Lung microvascular endothelial cell (primary cell): ENCODE measurements at places on chromosomes 13 and 19. TPM values are rescaled to one million over a fixed set of nuclear protein-coding genes. Genes with fewer than 3 reads are reported as not detected.
A peak's percentile ranks its signal among the peaks of the same experiment; 100 is the strongest.

GRCh38 chr13:23672616-23673015 is 102.4 kb downstream of the TNFRSF19 start:
- no peak for DNase-seq

GRCh38 chr19:43265664-43266025 is 3.7 kb downstream of the PSG9 start:
- DNase-seq: no peak

- no peak for DNase-seq
Measured at GRCh38 chr19:39112338-39112890, 13.2 kb upstream of the PAK4 start.

- no peak for DNase-seq
Measured at GRCh38 chr19:18435178-18435841, 2.6 kb downstream of the ISYNA1 start.

DNA sequence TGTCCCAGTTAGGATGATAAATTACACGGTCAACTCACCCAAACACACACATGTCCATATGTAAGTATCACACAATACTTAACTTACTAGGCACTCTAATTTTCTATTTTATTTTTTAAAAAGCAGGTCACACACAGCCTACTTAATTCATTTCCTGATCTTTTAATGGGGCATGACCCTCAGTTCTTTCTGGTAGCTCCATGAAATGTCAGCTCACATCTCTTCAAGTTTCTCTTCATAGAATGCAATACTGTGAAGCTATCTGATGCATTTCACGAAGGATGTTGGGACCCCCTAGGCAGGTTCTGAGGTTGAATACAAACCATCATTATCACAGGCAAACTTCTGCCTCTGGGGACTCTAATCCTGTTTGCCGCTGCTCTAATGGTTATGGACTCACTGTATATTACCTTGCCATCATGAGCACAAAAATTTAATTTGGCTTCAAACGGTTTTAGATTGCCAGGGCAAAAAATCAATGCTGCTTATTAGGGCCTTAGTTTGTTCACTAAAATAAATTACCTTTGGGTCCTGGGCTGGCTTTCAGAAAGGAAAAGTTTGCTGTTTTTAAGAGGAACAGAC is 16.1 kb upstream of the DHRS12 start:
- no peak for DNase-seq

DNA sequence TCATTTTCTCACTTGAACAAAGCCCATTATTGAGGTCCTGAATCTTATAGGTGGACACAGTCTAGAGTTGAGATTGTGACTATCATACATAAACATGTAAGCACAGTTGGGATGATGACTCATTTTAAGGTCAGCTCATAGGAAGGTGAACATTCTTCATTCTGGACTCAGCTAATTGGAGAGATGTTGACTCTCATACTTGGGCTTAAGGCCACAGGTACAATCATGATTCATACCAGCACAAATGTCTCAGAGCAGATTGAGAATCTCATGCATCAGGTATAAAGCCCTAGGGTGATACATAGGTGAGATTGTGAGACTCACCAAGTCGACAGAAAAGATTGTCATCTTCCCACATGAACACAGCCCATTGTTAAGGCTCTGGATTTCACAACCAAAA is 62.3 kb upstream of the ZNF724 start:
- DNase-seq: no peak

- no peak for DNase-seq
Measured at GRCh38 chr19:44010468-44010867, 7.7 kb downstream of the ZNF230 start.

DNA sequence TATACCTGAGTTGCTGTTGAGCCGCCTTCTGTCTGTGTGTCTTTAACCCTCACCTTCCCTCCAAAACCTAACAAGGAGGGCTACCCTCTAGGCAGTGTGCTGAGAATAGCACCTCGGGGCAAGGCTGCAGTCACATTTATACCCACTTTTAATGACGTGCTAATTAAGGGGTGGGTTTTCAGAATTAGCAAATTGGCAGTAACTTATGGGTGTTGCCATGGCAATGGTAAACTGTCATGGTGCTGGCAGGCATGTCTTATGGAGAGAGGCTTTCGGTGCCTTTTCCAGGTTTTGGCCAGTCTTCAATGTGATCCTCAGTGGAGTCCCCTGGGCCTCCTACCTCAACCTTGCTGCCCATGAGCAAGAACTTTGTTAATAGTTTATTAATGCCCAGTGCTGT is 1.2 kb upstream of the PNMA8A start:
- DNase-seq: no peak

DNA sequence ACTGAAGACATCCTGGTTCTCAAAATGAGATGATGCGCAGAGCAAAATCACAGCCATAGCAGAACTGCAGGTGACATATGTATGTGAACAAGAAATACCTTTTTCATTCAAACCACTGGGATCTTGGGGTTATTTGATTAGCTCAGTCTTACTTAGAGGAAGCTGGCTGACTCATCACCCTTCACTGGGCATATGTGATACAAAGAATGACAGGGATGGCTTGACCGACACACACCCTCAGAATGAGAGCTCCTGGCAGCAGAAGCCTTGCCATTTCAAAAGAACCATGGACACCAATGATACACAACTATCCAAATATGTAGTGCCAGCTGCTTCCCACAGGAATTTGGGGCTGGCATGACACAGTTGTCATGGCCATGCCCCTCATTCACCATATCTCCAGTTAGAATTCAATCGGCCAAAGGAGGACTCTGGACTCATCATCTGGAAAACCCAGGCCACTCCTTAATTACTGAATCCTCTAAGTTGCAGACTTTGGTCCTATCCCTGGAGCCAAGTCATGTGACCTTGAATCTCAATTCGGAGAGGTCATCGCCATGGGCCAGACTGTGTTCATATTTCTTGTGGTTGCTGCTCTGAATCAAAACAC is 115.8 kb downstream of the KATNAL1 start:
- no peak for DNase-seq

GRCh38 chr19:15169541-15170285 is 31.1 kb downstream of the NOTCH3 start:
- no peak for DNase-seq

DNA sequence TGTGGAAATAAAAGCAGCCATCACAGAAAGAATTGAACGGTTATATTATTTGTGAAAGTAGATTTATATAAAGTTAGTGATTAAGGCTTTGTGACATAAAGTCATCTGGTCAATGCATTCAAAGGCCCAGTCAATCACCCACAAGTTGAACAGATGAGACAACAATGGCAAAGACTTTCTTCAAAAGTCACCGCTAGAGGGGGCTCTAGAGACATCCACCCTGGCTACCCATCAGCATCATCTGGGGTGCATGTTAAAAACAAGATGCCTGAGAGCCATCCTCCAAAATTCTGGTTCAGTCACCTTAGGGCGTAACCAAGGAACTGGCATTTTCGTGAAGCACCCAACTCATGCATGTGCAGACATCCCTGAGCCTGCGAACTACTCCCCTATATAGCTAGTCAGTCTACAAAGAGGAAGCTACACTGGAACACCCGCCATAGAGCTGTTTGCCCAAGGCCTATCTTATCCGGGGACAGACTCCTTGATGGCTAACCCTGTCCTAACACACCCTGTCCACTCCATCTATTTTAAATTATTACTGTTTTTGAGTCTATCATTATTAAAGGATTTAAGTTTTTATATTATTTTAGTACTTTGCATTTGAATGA is 970.5 kb downstream of the UQCRFS1 start:
- peak; percentile 23 for DNase-seq

GRCh38 chr19:13669780-13670355 is 94.5 kb upstream of the MRI1 start:
- DNase-seq: no peak

GRCh38 chr13:46593398-46593797 is 40.4 kb downstream of the LRCH1 start:
- no peak for DNase-seq

- DNase-seq: peak; percentile 65
Measured at GRCh38 chr19:8578642-8579265, 1.5 kb upstream of the MYO1F start.

- no peak for DNase-seq
Measured at GRCh38 chr13:111925146-111925875, 141.6 kb upstream of the SOX1 start.

DNA sequence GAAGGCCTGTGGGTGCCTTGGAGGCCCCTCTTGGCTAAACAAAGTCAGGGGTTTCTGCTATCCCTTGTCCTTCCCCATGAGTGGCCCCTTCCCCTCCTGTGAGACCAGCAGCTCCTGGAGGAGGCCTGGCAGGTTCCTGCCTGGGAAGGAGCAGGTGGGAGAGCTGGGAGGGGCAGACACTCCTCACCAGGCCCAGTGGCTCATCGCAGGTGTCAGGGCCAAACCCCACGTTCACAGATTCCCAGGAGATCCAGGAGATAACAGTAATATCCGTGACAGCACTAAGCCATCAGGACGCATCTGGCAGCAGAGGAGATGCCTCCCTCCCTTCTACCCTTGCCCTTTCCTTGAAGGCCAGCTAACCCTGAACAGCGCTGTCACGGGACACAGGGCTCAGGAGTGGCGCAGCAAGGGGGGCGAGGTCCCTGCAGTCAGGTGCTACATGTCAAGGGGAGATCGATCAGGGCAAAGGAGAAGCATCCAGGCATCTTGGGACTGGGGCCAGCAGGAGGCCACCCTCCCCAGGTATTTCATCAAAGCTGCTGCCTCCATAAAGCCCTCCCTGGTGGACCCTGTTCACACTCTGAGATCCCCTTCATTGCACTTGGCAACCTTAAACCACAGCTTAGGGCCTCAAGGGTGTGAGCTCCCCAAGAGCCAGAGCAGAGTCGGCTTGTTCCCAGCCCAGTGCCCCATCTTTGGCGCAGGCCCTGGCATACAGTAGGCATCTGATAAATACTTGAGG is 4.8 kb downstream of the CEBPA start:
- DNase-seq: no peak

DNA sequence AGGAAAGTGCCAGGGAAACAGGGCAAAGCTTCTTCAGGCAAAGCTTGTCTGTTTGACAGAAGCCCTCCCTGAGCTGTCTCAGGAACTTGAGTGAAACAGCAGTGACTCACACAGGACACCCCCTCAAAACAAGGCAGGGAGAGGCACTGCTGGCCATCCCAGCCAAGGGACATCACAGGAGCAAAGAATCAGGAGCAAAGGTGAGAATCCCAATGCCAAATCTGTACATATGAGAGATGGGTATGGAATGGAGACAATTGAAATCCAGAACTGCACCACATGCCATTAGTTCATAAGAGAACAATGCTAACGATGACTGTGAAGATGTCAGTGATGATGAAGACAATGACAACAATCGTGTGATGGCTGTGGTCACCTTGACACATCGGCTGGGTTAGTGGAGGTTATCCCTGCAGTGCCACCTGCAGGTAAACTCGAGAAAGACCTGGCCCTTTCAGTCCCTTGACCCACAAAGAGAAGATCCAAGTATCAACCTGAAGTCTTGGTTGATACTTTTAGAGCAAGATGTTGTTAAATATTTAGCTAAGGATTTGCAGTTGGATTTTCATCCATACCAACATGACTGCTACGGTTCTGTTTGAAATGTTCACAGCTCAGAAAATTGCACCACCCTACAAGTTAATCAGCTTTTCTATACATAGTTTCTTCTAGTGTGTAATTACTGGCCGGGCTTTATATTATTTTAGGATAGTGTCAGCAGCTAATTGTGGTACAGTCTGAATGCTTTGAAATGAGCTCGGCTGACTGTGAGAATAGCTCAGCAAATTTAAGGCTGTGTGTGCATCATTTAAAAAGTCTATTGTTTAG is 42.0 kb upstream of the IPO5 start:
- peak; percentile 42 for DNase-seq

DNA sequence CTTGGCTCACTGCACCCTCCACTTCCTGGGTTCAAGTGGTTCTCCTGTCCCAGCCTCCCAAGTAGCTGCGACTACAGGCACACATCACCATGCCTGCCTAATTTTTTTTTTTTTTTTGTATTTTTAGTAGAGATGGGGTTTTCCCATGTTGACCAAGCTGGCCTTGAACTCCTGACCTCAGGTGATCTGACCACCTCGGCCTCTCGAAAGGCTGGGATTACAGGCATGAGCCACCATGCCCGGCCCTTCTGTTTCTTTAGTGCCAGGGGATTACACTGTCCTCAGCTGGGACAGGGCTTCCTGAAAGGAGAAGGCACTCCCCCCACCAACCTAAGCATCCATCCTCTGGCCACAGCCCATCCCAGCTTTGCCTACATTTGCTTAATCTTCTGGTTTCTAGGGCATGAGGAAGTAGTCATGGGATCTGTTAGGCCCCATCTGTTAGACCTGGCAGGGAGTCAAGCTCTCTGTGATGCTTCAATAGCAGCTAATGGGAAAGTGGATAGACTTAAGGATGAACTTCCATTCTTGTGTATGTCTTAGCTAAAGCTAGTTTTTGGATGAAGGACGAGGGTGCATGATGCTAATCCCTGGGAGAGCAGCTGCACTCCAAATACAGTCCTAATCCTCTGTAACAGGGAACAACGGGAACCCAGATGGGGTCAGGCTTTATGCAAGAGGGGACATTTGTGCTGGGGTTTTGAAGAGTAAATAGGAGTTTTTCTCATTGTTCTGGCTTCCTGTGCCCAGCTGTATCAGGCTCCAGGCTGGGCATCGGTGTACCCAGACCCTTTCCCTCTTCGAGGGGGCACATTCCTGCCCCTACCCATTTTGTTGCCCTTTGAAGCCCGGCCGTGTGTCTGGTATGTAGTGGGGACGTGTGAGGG is 2.6 kb downstream of the VAV1 start:
- no peak for DNase-seq

- no peak for DNase-seq
Measured at GRCh38 chr19:39053276-39054090, 21.1 kb upstream of the FBXO27 start.

GRCh38 chr19:15911599-15912235 is 13.8 kb upstream of the CYP4F2 start:
- DNase-seq: no peak

DNA sequence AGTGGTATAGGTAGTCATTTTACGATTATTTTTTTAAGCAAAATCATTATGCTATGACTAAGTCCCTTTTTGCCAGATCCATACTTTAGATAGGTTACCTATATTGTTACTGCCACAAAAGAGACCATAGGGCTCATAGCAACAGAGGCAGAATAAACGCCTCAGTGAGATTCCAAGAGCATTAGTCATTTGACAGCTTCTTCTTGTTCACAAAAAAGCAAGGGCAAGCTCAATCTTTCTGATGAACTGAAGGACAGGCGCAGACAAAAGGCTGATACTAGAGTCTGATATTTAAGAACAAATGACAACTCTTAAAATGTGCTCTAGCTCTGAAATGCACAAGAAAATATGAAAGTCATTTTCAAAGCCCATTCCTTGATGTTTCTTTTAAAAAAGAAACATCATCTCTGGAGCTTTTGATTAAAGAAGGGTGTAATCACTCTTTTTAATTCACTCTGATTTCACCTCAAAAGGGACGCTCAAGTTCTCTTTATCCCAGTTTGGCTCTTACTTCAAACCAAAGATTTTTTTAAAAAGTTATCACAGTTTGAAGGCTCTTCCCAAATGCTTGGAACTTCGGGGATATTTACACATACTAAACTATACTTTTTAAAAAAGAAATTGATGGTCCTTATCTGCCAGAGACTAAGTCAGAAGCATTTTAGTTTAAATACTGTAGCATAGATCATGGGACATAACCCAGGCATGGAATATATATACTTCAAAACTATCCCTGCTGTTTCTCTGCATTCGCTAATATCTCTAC is 187.2 kb downstream of the EFNB2 start:
- peak; percentile 21 for DNase-seq

Gene POSTN
- total RNA-seq: 12.1 and 55.1 TPM in 2 replicates

Gene UGGT2
- total RNA-seq: 25.1 and 35.3 TPM in 2 replicates

Gene ATP4B
- not detected in 2 replicates for total RNA-seq

Gene CEBPG
- 19.0 and 34.3 TPM in 2 replicates for total RNA-seq

Gene TEX101
- not detected in 2 replicates for total RNA-seq

Gene KLK8
- not detected in 2 replicates for total RNA-seq

Gene GNG7
- total RNA-seq: 0.87 and 1.2 TPM in 2 replicates

Gene FAAP24
- 1.2 and 1.5 TPM in 2 replicates for total RNA-seq
